ENCODE measurements at places on chromosomes 5 and 9.

- no peak for DNase-seq
These were observed 71.2 kb upstream of the TBC1D2 start for GRCh38 chr9:98326459-98327248.

- no peak for DNase-seq
These were observed 88.0 kb upstream of the NFIB start for GRCh38 chr9:14401911-14402310.

DNA sequence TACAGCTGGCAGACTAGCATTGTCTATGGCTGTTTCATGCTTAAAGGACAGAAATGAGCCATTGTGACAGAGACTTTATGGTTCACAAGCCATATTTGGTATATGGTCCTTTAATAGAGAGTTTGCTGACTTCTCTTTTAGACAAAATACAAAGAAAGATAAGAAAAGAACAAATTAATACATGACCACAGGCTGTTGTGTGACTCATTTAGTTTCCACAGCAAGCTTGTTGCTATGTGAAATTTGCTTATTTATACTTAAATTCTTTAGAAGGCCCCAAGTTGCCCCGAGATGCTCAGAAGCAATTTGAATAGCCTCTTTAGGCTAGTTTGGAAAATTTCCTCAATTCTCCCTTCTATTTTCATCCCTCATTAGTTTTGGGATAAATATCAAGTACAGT lies 315.3 kb upstream of the RPS23 start:
- no peak for DNase-seq

- DNase-seq = no peak
These were observed 75.8 kb upstream of the ADRB2 start for GRCh38 chr5:148750614-148751013.

- DNase-seq = no peak
These were observed 520.1 kb downstream of the CHSY3 start for GRCh38 chr5:130424341-130424740.

GRCh38 chr5:53027913-53028312 lies 38.8 kb downstream of the ITGA2 start:
- no peak for DNase-seq

All from NK-92 treated with Interleukin-12 subunit alpha and Interleukin-12 subunit beta, amount 100 ng/mL, for 24 hours (cell line).